ENCODE measurements at places on chromosomes 4 and X. TPM values are rescaled to one million over a fixed set of nuclear protein-coding genes. Genes with fewer than 3 reads are reported as not detected.

Gene HELT
- not detected for total RNA-seq

Gene MAP9
- total RNA-seq: 13.8 TPM

Gene CRMP1
- 0.07 TPM for total RNA-seq

Gene ADGRL3
- 1.4 TPM for total RNA-seq

Gene ANTXR2
- 38.3 TPM for total RNA-seq

Gene ACE2
- total RNA-seq: 0.12 TPM

Gene HSFX4
- total RNA-seq: not detected

Gene COX7B2
- total RNA-seq: not detected

Gene USP17L30
- total RNA-seq: not detected

Gene PRICKLE3
- total RNA-seq: 11.0 TPM

Gene PNMA6F
- not detected for total RNA-seq

Gene FAM9B
- not detected for total RNA-seq

Gene CISD2
- total RNA-seq: 76.7 TPM

Gene CENPVL3
- total RNA-seq: 0.05 TPM

Gene NAP1L2
- total RNA-seq: 2.2 TPM

Gene FRG1
- total RNA-seq: 39.9 TPM
